ENCODE measurements at places on chromosomes 2 and 18.

GRCh38 chr18:32613821-32614220, 143.1 kb upstream of the GAREM1 start:
- DNase-seq = no peak

GRCh38 chr2:159633219-159633618, 16.9 kb upstream of the BAZ2B start:
- no peak for DNase-seq

- DNase-seq = no peak
Observed at GRCh38 chr2:167249197-167249596, 360.9 kb downstream of the XIRP2 start.

GRCh38 chr2:18977409-18977808, 381.0 kb downstream of the OSR1 start:
- DNase-seq = no peak

DNA sequence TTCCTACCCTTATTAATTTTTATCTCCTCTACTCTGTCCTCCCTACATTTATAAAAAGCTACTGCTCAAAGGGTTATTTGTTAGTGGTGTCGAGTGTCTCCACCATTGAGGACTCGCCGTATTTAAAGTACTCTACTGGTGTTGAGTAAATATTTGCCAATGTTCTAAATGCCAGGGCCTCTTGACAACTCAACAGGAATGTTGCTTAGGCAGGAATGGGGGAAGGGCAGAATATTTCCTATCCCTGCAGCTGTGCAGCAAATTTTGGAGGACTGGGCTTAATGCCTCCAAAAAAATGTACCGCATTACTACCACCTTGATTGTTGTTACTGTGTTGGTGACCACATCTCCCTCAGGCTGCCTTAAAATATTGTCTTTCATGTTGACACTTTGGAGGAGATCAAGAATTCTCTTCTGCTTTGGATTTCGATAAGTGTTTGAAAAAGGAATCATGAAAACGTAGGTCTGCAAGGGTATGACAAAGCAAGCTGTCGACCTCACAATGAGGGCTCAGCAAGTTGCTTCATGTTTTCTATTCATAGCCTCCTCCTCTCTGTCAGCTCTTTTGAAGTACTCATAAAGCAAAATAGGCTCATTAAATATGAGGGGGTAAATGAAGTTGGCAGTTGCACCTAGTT, 84.3 kb downstream of the EFEMP1 start:
- no peak for DNase-seq

Data from activated CD4-positive, alpha-beta T cell treated with anti-CD3 and anti-CD28 coated beads, Interleukin-10, Interleukin-2, amounts not matched to agents 100 ng/mL and 50 ng/mL, durations not matched to agents 16 hours and 8 hours (primary cell).